ENCODE measurements at places on chromosomes 2 and 18.

GRCh38 chr2:126700677-126701076 is 44.7 kb downstream of the GYPC start:
- DNase-seq: no peak

- DNase-seq: no peak
Measured at GRCh38 chr2:238717084-238717483, 130.8 kb upstream of the TWIST2 start.

DNA sequence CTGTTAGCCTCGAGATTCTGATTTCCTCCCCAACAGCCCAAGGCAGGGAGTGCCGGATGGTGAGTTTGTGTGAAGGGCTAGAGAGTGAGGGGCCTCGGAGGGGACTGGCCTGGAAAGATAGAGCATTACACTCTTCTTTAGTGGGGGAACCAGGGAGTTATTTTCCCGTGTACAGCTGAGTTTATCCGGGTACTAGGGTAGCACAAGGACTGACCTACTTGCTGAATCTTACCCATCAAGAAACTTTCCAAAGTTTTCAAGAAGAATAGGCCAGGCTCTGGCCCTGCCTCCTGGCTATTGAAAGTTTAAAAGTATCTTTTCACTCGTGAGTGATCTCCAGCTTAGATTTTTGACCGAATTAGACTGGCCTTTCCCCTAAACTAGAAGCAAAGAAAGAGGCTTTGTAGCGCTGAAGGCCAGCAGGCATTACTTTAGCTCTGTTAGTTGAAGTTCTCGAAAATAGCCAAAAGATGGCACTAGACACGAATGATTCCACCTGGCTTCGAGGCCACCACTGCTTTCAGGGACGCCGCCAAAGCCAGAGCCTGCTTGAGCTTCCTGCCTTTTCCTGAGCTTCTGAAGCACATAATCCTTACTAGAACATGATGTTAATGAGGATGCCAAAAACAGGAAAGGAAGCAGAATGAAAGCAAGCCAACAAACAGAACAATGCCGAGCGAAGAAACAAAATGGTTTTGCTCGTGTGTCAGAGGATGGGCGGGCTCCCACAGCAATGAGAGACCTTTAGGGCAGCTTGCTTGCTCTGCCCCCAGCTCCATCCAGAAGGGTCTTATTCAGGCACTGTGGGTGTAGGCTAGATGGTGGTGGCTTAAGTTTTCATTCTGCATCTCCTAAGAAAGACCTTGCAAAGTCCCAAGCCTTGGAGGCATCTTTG is 55.8 kb downstream of the TSN start:
- no peak for DNase-seq

DNA sequence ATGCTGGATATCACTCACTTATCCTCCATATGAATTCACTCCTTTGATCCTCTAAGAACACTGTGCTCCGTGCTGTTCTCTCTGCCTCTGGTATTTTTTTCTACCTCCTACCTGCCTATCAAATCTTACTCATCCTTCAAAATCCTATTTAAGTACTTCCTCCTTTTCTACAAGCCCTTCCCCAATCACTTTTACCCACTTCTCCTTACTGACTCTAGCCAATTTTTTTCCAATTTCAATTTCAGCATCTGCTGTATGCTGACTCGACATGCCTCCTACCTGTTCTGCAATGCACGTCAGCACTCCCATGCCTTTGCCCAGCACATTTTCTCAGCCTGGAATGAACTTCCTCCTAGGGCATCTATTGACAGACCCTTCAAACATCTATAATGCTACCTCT is 37.3 kb upstream of the LNPK start:
- no peak for DNase-seq

- no peak for DNase-seq
Measured at GRCh38 chr2:72034353-72035095, 113.1 kb downstream of the CYP26B1 start.

GRCh38 chr18:66168685-66169235 is 417.9 kb downstream of the CDH7 start:
- no peak for DNase-seq

GRCh38 chr2:96690306-96691021 is 47.9 kb downstream of the FER1L5 start:
- no peak for DNase-seq

DNA sequence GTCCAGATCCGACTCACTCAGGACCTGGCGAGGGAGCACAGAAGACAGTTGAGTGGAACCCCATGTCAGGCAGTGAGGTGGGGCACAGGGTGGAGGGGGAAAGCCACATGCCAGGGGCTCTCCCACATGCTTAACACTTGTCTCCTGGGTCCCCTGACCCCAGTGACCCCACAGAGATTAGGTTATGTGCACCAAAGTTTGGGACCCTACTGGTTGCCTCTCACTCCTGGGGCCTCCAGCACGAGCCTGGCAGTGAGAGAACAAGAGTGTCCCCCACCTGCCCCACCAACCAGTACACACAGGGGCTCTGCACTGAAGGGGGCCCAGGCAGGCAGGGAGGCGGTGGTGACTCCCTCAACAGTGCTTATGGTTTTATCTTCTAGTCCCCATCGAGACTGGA is 58.3 kb downstream of the CIB4 start:
- DNase-seq: no peak

GRCh38 chr2:239464166-239465016 is 63.6 kb upstream of the HDAC4 start:
- no peak for DNase-seq

- DNase-seq: no peak
Measured at GRCh38 chr2:64727843-64728463, 74.2 kb upstream of the SERTAD2 start.

DNA sequence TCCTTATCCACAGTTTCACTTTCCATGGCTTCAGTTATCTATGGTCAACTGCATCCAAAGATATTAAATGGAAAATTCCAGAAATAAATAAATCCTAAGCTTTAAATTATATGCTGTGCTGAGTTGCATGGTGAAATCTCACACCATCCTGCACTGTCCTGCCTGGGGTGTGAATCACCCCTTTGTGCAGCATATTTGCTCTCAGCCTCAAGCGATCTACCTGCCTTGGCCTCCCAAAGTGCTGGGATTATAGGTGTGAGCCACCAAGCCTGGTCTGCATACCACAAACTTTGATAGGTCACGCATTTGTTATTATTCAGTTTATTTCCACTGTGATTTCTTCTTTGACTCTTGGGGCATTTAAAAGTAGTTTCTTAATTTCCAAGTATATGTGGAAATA is 117.2 kb downstream of the SPIRE1 start:
- DNase-seq: no peak

DNA sequence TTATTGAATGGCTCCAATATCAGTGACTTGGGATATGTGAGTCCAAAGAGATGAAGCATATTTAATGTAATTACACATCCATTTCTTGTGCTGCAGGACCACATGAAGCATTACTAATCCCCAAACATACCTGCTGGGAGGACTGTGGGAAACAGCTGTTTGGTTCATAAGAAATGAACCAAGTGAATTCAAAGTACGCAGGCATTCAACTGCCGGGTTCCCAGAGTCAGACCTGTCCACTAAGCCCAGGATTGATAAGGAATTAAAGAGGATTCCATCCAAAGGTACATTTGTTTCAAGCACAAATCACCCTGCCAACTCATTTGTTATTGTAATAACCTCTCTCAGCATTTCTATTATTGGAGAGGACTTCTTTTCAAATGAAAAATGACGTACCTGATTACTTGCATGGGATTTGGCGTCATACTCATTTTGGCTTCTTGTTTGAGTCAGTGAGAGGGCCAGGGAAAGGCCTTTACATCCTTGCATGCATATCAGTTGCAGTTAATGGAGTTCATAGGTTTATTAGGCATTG is 230.7 kb downstream of the TXNL1 start:
- no peak for DNase-seq

GRCh38 chr18:76518123-76518859 is 23.2 kb upstream of the ZNF516 start:
- no peak for DNase-seq

GRCh38 chr18:9855681-9856080 is 30.1 kb upstream of the TXNDC2 start:
- DNase-seq: no peak

- no peak for DNase-seq
Measured at GRCh38 chr18:79429381-79429780, 33.7 kb downstream of the NFATC1 start.
